ENCODE measurements at places on chromosomes 11 and 22.
A peak's percentile ranks its signal among the peaks of the same experiment; 100 is the strongest.

DNA sequence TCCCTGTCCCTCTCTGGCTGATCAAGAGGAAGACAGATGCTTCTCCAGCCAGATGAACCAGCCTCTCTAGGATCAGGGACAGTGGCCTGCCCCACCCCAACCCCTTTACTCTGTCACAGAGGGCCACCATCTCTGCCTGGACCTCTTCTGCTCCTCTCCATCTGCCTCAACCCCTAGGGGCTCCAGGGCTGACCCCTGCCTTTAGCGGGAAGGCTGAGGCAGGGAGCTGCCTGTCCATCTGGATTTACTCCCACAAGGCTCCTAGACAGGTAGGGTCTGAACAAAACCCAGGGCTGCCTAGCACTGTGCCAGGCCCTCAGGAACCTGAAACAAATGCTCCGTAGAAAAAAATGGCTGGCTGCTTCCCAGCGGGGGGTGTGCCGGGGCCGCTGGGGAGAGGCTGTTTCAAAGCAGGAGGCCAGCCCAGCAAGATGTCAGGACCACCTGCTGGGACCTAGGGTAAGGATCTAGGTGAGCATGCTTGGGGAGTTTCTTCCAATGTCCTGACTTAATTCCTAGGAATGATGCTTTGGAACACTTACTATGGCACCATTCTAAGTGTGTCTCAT, 3.2 kb downstream of the CHST1 start:
- DNase-seq = peak; percentile 70

DNA sequence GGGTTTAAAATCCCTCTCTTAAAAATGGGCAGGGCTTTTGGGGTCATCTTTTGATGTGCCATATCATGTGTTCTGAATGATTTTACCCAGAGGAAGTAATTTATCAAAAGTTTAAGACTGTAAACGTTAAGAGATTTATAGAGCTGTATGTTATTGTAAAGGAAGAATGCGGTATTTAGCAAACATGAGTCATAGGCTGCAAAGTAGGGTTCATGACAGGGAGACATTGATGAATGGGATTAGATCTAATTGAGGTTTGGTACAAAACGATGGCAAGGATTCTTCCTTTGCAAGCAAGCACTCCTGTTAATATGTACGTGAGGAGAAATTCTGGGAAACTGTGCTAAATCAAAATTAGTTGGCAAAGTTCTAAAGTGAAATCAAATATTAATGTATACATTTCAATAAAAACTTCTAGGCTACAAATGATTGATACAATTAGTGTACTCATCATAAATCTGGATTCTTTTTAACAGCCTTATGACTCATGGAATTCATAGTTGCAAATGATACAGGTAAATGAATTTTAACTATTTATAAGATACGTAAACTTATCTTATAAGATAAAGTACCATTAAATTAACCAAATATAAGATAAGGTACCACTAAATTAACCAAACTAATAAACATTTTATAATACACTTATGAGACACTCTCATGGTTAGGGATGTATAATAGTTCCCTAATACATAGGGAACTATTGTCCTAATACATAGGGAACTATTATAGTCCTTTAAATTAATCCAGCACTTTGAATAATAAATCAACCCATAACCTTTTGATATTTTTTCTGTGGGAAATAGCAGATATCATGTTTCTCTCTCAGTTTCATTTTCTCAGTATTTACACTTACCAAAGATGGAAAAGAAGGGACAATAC, 58.4 kb downstream of the KIF18A start:
- DNase-seq = no peak

DNA sequence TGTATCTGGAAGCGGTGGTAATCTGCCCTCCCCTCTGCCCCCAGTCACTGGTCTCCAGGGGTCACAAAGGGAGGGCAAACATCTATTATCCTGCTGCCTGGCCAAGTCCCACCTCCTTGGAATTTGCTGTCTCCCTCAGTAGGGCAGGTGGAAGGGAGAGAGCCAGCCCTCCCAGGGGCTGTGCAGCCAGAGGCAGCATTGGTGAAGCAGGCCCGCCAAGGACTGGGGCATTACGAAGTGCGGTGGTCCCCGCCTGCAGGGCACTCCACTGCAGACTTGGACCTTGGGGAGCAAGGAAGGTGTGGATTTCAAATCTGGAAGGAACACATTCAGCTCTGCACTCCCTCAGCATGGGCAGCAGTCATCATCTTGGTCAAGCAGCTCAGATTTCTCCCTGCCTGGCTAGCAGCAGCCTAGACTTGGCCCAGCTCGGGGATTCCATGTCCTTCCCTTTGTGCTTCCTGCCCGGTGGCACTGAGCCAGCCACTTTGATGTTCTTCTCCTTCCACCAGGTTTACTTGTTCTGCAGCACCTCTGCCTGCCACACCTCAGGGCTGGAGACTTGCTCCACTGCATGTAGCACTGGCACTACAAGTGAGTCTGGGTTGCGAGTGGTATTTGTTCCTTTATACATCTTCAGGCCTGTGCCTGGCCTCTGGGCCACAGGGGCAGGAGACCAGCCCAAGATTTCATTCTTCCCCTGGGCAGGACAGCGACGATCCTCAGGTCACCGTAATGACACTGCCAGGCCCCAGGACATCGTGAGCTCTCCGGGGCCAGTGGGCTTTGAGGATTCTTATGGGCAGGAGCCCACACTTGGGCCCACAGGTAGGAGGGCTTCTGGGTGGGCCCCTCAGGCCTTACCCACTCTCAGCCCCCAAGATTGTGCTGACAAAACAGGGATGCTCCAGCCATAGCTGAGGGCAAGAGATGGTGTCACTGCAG, 7.4 kb downstream of the ZP1 start:
- no peak for DNase-seq

DNA sequence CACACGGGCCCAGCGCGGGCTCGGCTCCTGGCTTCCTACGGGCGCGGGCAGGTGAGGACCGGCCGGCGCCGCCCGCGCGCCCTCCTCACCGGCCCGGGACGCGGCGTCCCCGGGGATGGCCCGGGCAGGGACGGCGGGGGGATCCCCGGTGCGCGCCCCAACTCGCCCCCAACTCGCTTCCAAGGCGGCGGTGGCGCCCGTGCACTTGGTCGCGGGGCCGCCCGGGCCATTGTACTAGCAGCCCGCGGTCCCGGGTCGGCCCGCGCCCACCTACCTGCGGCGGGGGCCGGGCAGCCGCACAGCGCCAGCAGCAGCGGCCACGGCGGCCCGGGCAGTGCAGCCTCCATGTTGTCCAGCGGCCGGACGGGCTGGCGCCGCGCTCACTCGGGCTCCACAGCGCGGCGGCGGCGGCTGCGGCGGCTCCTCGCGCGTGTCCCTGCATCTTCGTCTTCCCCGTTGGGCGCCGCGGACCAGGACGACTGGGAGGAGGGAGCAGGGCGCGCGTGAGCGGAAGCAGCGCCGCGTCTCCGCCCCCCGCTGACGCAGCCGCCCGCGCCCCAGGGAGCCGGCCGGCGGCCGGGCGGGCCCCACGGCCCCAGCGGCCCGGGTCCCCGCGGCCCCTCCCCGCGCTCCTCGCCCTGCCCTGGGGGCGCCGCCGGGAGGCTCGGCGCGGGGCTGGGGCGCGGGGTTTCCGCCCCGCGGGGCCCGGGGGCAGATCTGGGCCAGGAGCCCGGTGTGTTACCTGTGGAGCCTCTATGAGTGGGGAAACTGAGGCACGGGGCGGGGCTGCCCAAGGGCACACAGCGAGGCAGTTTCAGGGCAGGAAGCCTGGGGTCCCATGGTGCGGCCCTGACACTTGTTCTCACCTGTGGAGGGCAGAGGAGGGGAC, 159.3 kb upstream of the GRK3 start:
- DNase-seq = peak; percentile 93
